ENCODE measurements at places on chromosomes 6 and 20. TPM values are rescaled to one million over a fixed set of nuclear protein-coding genes. Genes with fewer than 3 reads are reported as not detected.

GRCh38 chr20:10330071-10330470, 104.0 kb downstream of the MKKS start:
- DNase-seq = no peak

DNA sequence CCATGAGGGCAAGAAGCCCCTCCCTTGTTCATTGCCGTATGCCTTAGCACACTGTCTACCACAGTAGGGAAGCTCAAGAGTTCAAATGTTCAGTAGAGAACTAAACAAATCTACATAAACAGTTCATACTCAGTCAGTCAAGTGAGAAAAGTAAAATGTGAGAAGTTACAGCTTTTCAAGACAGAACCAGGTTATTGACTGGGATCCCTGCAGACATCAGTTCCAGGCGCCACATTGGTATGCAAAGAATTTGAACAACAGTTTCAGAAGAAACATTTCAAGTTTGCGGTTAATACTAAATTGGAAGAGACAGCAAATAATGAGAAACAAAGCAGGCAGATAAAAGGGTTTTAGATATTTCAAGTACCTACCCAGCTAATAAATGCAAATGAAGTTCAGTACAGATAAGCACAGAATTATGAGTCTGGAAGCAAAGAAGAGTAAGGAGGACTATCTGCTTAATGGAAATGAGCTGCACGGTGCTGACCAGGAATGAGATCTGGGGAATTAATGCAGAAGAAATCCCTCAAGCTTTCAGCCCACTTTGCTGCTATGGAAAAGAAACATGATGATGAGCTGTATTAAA, 246.2 kb downstream of the HACE1 start:
- no peak for DNase-seq

DNA sequence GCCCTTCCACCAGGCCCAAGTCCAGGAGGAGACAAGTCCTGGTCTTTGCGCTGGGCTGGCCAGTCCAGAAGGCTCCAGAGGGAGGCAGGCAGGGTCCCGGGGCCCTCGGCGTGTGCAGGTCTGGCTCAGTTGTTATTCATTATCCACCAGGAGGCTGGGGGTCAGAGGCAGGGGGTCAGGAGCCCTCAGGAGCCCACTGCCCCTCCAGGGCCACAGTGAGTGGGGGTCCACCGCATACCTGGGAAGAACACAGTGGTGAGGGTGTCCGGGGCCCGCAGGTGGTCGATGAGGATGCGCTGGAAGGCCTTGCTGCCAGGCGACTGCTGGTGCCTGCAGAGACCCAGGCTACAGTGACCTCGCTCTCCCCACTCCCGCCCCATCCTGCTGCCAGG, 4.4 kb upstream of the C20orf144 start:
- DNase-seq = no peak

- peak; percentile 34 for DNase-seq
Observed at GRCh38 chr20:46215913-46216707, 92.2 kb downstream of the CDH22 start.

GRCh38 chr6:11744101-11744500, 34.5 kb downstream of the ADTRP start:
- no peak for DNase-seq

The LPA gene
- not detected for polyA plus RNA-seq

The CST5 gene
- polyA plus RNA-seq = not detected

The JAG1 gene
- 12.5 TPM for polyA plus RNA-seq

The AVP gene
- not detected for polyA plus RNA-seq

Data from heart left ventricle (tissue), 16 donors.